Fibroblast of skin of left biceps (primary cell): ENCODE measurements at places on chromosomes 16 and 17.

- no peak for DNase-seq
These were observed 13.2 kb downstream of the C17orf50 start for GRCh38 chr17:35773679-35774425.

- no peak for DNase-seq
These were observed 5.7 kb upstream of the KRT13 start for GRCh38 chr17:41511116-41511515.

GRCh38 chr16:6558126-6558525 is 774.5 kb upstream of the RBFOX1 start:
- DNase-seq = no peak

- no peak for DNase-seq
These were observed 520.6 kb downstream of the RBFOX1 start for GRCh38 chr16:7853197-7853596.

- no peak for DNase-seq
These were observed 22.2 kb upstream of the MAP3K14 start for GRCh38 chr17:45338996-45339535.

DNA sequence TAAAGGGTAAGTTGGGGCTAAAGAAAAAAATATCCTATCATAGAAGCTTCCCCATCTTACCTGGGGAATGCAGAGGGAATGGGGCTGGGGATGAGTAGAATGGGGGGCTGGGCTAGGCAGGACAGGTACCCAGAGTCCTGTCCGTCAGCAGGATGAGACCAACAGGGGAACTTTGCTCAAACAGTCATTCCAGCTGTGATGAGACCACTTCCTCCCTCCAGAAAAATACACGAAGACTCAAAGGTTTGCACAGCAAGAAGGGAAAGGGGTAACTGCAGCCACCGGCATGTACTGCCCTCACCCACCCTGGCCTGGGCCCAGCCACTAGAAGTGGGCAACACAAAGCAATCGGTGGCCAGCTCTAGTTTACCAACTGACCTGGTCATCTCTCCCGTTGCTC is 20.7 kb upstream of the SLC35B1 start:
- DNase-seq = no peak

- no peak for DNase-seq
These were observed 46.6 kb downstream of the STH start for GRCh38 chr17:46045639-46046038.

DNA sequence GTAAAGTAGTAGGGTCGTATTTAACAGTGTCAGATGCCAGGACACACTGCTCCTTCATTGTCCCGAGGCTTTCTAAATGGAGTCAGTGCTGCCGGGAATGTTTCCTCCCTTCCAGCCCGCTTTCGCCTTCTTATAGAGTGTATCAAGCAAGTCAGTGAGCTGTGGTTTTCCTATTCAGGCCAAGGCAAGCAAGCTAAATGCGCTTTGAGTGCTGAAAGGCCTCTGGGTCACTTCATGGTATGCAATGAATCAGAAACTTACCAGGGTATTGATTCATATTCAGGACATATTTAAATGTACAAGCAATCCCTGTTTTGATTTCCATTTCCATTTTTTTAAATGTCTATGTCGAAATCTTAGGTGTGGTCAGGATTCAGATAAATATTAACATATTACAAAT is 327.9 kb upstream of the SOX9 start:
- peak; percentile 68 for DNase-seq

GRCh38 chr17:38701504-38702165 is 3.4 kb upstream of the MLLT6 start:
- DNase-seq = no peak

DNA sequence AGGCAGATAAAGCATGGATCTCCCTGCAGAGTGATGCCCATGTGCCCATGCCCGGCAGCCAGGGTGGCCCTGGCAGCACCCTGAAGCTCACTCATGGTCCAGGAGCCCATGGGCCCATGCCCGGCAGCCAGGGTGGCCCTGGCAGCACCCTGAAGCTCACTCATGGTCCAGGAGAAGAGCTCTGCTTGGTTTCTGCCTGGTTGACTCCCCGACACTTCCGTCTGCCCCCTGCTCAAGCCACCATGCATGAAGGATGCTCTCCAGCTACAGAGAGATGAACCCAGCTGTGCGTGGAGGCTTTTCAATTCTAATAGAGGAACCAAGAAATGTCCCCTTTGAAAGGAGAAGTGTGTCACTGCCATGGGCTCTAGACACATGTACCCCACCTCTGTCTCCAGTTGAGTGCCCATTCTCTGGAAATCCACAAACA is 8.7 kb downstream of the CCL17 start:
- DNase-seq = no peak

- DNase-seq = no peak
These were observed 174.8 kb downstream of the UTP18 start for GRCh38 chr17:51435171-51435552.

DNA sequence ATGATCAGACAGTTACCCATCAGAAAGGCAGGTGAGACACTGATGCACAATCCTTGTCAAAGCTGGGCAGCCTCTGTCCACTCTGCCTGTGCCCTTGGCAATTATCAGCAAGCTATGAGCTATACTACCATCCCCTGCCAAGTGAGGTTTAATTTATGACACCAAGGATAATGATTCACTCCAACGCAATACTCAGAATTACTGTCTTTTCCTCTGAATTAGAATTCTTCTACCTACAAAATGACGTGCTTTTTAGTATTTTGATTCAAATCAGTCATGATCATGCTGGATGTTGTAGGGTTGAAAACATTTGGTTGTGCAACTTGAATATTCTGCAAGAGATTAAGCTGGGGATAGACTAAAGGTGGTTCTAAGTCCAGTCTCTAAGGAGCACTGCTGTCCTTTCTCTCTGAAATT is 116.8 kb upstream of the SOX9 start:
- peak; percentile 44 for DNase-seq

- no peak for DNase-seq
These were observed 72.0 kb upstream of the KSR1 start for GRCh38 chr17:27384261-27384701.

- no peak for DNase-seq
These were observed 29.5 kb downstream of the MYH11 start for GRCh38 chr16:15827299-15827698.

DNA sequence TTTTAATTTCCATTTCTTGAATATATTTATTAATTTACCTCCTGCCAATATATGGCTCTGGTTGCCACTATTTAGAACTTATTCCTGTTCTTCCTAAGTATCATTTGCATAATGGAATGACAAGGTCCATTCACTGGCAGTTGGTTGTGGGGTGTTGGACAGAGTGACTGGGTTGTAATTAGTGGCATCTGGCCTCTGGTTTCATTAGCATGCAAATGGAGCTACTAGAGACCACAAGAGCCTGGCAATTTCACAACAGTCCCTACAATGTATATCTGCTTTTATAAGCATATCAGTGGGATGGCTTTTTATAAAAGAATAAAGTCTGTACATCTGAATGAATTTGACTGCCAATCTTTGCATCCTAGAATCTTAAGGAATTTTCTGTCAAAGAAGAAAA is 1030.9 kb upstream of the CDH8 start:
- no peak for DNase-seq

DNA sequence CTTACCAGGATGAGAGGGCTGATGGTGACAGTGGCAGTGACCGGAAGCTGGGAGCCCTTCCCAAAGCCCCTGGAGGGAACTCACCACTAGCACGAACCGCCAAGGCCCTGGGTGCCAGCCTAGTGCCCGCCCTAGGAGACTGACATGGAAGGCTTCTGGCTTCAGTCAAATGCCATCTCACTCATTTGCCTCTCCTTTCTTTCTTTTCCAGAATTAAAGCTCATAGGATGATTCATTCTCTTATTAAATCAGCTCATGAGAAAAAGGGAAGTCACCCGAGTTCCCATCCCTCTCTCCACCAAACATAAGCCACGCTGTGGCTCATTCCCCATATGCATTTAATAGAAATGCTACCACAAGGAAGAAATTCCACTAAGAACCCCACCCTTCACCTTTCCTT is 12.1 kb downstream of the CUEDC1 start:
- no peak for DNase-seq

- DNase-seq = no peak
These were observed at the start of gene TMEM98 for GRCh38 chr17:32927724-32928585. Gene TMEM98 (plus strand): TSS chr17:32928153. CDS start chr17:32931529, 3,376 bp downstream.

DNA sequence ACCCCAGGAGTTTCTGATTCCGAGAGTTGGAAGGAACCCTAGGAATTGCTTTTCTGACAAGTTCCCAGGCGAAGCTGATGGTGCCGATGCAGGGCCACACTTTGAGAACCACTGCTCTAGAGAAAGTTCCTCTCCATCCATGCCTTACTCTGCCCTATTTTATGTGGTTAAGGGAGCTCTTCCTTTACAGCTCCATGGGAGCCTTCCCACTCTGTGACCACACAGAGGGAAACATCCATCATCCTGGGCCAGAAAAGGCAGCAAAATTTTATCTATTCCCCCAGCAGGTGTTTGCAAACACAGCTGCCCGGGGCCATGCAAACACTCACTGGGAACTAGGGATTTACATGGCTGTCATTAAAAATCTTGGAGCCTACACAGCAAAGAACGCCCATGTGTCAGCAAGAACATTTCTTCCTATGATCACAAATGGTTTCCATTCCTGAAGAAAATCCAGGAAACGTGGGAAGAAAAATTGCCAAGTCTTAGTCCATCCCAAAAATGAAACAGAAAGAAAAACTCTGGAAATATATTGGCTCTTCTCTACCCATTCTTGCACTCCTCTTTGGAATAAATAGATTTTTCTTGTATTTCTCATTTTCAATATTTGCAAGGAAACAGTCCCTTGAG is 252.7 kb downstream of the PMP22 start:
- no peak for DNase-seq

GRCh38 chr17:44352828-44353671 is 7.9 kb downstream of the GRN start:
- no peak for DNase-seq

GRCh38 chr17:47884905-47885730 is 10.9 kb upstream of the SP2 start:
- no peak for DNase-seq

GRCh38 chr17:50638606-50638965 is 3.9 kb downstream of the ABCC3 start:
- DNase-seq = no peak

DNA sequence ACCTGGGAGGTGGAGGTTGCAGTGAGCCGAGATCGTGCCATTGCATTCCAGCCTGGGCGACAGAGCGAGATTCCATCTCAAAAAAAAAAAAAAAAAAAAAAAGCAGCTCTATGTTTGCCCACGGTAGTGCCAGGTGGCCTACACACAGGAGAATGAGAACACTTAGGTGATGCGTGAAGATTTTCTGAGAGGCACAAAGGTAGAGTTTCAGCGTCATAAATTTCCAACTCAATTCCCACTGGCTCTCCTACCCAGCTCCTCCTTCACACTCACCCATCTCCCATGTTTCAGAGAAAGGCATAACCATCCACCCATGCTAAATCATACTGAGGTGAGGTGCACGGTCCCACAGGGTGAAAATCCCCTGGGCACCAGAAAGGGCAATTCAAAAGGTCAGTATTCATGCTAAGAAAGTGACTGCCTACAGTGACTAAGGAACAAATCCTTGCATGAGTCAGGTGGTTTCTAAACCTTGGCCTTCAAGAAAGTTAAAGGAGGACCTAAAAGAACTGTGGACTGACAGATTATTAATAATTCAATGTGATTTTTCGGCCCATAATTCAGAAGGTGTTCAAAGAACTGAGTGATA is 4.8 kb downstream of the DCAKD start:
- no peak for DNase-seq

DNA sequence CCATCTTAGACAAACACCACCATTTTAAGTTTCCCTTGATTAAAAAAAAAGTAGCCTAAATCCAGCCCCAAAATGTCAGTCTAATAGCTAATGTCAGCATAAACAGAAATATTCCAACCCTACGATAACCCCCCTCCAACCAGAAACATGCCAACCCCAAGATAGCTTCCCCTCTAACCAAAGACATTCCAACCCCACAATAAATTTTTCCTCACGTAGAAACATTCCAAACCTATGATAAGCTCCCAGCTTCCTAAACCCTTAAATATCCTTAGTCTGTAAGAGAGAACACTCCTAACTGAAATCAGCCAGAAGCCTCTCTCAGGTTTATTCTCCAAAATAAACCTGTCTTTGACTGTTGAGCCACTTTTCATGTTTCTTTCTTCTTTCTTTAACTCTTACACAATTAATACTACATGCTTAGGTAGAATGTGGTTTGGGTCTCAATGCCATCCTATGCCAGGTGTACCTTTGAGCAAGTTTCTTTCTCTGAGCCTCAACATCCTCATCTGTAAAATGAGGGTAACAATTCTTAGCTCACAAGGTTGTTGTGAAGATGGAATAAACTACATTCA is 10.5 kb upstream of the KRT38 start:
- DNase-seq = peak; percentile 12

DNA sequence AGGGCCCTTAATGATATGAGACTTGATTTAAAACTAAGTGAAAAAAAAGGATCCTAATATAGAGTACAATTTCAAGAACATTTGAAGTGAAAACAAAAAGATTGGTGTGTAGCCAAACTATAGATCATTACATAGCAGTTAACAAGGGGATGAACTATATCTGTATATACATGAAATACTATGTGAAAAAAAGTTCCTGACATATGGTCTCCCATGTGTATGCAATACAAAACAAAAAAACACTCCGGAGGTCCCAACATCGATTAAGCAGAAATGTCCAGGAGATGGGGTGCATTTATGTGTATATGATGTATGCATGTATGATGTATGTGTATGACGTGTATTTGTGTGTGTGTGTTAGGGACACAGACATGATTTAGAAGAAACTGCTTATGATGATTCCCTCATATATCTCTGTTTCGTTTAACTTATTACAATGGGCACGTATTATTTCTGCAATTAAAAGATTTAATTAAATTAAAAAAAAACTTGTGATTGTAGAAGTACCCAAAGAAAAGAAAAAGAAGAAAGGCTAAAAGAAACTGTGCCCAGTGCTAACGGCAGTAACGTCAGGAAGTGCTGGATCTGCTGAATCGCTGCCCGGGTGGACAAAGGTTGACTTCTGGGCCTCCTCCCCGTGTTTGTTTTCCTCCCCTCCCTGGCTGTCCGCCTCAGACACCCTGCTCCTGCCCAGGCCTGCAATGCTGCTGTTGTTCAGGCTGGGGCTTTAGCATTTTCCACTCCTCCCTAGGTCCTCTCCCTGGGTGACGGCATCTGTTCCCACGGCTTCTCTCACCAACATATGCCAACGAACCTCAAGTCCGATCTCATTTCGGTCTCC is 36.9 kb downstream of the TBX4 start:
- DNase-seq = no peak

- no peak for DNase-seq
These were observed 23.3 kb downstream of the QPRT start for GRCh38 chr16:29702269-29702668.

DNA sequence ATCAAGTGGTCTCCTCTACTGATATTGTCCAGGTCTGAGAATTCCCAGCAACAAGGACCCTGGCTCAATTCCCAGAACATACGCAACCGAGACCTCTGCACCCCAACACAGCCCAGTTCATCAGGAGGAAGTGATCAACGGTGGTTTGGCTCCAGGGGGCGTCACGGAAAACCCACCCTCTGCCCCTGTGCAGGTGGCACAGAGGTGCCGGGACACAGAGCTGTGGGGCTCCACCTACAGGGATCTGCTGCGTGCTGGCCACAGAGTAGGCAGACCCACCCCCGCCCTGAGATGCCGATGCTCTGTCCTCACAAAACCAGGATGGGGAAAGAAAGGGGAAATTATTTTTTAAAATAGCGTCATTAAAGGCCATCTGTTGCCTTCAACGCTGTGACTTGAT is 69.6 kb downstream of the LMF1 start:
- DNase-seq = no peak
